ENCODE measurements at places on chromosomes 2 and 18. TPM values are rescaled to one million over a fixed set of nuclear protein-coding genes. Genes with fewer than 3 reads are reported as not detected.

Gene UPP2
- not detected for total RNA-seq

Gene SERPINB11
- not detected for total RNA-seq

DNA sequence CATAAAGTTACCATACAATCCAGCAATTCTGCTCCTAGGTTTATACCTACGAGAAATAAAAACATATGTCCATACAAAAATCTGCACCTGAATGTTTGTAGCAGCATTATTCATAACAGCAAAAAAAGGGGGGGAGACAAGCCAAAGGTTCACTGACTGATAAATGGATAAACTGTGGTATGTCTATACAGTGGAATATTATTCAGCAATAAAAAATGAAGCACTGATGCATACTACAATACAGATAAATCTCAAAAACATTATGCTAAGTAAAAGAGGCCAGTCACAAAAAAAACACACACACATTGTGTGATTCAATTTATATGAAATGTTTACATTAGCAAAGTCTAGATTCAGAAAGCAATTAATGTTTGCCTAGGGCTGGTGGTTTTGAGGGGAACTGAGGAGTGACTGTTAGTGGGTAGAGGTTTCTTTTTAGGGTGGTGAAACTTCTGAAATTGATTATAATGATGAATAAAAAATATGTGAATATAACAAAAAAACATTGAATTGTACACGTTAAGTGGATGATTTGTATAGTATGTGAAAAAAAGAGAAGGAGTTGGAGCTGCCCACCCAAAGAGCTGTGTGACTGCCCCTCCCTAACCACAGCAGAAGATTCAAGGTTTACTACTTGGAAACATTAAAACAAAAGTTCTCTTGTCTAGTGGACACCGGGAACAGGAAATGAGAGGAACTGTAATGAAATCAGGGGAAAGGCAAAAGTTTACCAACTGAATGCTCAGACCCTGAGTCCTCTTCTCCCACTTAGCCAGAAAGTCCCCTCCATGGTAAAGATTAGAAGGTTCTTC is 13.4 kb downstream of the COLEC12 start:
- DNase-seq = no peak
- H3K27me3 ChIP-seq = no peaks in the 10 kb centered on the region
- H3K36me3 ChIP-seq = no peaks in the 10 kb centered on the region
- no peak overlapping the region for H3K27ac ChIP-seq
- H3K4me1 ChIP-seq = no peaks in the 10 kb centered on the region

GRCh38 chr2:198376677-198377076 is 572.3 kb downstream of the PLCL1 start:
- no peaks in the 10 kb centered on the region for H3K4me1 ChIP-seq
- DNase-seq = no peak
- H3K36me3 ChIP-seq = no peaks in the 10 kb centered on the region
- H3K27me3 ChIP-seq = no peaks in the 10 kb centered on the region

- no peak for DNase-seq
- H3K4me3 ChIP-seq = no peak overlapping the region
- H3K27ac ChIP-seq = no peak overlapping the region
- H3K4me1 ChIP-seq = peaks cover 11% of the 10 kb centered on the region
- H3K27me3 ChIP-seq = no peaks in the 10 kb centered on the region
- no peaks in the 10 kb centered on the region for H3K36me3 ChIP-seq
These were observed 29.5 kb upstream of the BZW1 start for GRCh38 chr2:200782251-200782650.

Measured in aorta (tissue), 5 donors.